ENCODE measurements at places on chromosomes 5 and 9.

DNA sequence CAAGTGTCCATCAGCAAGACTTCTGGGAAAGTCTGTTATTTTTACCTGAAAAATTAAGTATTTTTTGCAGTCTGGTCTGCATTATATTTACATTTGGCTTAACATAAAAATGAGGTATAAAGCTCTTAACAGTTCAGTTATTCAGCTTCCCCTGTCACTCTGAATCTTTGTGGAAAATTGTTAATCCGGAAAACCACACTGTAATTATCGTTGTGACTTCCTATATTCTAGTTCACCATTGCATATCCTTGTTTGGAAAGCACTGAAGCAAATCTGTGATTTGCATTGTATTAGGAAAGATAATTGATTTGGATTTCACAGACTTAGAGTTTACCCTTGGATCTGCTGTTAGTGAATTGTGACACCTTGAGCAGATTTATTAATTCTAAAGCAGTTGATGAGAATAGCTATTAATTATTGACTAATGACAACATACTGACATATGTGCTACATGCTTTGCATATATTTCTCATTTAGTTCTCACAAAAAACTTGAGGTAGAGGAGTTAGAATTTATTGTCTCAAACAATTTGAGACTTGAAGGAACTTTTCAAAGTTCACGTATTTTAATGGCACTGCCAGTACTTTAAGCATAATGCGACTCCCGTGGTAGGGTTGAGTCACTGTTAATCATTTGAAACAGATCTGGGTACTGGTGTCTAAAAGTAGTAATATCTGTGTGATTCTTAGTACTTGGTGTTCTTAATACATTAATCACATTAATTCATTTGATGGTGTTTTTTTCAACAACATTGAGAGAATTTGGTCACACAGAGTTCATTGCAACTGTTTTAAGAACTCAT is 71.8 kb upstream of the LRRC70 start:
- DNase-seq: no peak

DNA sequence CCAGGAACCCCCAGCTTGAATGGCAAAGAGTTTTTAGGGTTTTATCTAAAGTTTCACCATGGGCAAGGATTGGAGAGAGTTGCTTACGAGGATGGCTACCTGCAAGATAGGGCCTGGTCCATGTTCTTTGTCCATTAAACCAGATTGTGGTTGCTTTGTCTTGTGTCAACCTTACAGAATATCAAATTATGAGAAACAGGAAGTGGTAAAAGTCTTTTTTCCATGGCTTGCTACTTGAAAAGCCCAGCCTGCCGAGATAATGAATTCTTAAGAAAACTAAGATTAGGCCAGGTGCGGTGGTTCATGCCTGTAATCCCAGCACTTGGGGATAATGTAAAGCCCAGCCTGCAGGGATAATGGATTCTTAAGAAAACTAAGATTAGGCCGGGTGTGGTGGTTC is 24.4 kb downstream of the ZNF474 start:
- DNase-seq: no peak

DNA sequence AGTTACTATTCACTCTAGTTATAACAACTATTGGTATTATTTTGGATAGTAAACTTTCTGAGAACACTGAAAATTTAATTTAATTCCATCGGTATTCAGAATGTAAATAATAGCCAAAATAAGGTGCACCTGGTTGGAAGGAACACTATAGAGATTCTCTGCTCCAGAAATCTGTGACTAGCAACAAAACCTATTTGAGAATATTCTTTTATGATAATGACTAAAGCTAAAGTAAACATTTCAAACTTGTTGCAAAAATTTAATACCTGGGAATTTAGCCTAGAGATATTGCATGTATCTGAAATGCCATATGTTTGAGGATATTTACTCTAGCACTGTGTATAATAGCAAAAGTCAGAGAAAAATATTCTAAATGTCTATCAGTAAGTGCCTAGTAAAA is 144.1 kb downstream of the PLK2 start:
- no peak for DNase-seq

DNA sequence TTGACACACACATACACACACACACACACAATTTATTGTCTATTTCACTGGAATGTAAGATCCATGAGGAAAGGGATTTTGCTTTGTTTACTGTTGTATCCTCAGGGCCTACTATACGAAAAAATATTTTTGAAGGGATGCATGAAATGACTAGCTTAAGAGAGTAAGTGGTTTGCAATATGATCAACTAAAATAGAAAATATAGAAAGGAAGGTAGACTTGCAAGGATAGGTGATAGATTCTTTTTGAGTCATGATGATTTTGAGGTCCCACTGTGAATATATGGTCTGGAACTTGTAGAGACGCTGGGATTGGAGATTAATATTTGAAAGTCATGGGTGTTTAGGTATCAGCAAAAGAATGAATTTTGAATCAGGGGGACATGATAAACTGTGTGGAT is 28.9 kb upstream of the OTULIN start:
- no peak for DNase-seq

GRCh38 chr5:14937254-14937653 is 65.7 kb upstream of the ANKH start:
- no peak for DNase-seq

- DNase-seq: no peak
Observed at GRCh38 chr5:58258984-58259684, 200.8 kb downstream of the PLK2 start.

GRCh38 chr5:81980598-81981260 is 8.9 kb downstream of the ATG10 start:
- DNase-seq: no peak

GRCh38 chr5:173911623-173912022 is 23.5 kb downstream of the CPEB4 start:
- no peak for DNase-seq

GRCh38 chr5:138932171-138932810 is 57.2 kb upstream of the LRRTM2 start:
- no peak for DNase-seq

GRCh38 chr5:40378396-40379177 is 301.1 kb upstream of the PTGER4 start:
- DNase-seq: no peak

DNA sequence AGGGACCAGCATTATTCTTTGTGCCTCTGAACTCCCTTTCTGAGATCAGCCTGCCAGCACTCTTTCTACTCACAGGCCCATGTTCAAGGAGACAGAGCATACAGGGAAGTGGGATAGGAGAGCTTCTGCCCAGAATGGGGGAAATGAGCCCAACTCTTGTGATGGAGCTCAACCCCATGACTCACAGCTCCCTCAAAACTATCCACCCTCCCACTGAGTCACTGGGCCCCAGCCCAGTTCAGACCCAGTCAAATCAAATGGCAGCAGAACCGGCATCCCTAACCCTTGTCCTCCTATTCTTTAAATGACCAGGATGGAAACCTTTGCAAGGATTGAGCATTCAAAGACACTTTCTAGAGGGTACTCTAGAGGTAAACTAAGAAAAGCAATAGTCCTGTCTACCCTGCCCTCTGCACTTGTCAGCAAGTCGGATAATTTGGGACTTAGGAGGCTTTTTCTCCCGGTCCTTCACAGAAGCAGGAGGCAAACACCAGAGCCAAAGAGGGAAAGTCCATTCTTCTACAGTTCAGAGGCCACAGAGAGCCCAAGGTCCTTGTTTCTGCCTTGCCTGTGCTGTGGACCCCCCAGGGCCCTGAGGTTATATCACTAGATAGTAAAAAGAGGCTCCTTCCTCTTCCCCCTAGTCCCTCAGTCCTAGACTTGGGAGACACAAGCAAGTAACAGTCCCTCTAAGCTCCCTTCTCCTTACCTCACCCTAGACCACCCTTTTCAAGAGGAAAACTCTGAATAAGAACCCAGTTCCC is 3.2 kb downstream of the ATOSB start:
- no peak for DNase-seq

- no peak for DNase-seq
Observed at GRCh38 chr9:79185866-79186265, 385.9 kb upstream of the TLE4 start.

GRCh38 chr9:32092031-32092430 is 292.4 kb upstream of the ACO1 start:
- no peak for DNase-seq

DNA sequence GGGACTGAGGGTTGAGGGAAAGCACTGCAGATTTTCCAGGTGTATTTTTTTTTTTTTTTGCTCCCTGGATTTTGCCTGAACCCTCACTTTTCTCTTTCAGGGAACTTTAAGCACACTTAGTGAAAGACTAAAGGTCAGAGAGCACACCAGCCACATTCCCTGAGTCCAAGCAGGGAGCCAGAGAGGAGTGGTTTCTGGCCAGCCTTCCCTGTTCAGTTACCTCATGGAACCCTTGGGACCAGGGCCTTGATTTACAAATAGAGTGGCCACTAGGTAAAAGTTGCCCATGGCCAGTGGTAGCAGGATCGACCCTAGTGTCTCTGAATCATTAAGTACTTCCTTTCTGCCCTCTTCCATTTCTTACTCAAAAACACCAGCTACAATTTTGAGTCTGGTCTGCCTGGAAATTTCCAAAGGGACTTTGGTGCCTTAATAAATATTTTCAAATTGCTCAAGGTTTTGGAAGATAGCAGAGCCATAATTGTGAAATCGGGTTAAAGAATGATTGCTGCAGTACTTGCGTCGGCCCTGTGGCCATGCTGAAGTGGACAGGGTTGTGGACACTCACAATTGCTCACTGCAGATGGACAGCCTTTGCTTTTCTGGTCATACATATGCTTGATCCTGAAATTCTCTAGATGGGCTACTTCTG is 14.5 kb downstream of the PALM2AKAP2 start:
- no peak for DNase-seq

- peak; percentile 89 for DNase-seq
Observed at GRCh38 chr5:172775326-172776234, 4.6 kb upstream of the DUSP1 start.

DNA sequence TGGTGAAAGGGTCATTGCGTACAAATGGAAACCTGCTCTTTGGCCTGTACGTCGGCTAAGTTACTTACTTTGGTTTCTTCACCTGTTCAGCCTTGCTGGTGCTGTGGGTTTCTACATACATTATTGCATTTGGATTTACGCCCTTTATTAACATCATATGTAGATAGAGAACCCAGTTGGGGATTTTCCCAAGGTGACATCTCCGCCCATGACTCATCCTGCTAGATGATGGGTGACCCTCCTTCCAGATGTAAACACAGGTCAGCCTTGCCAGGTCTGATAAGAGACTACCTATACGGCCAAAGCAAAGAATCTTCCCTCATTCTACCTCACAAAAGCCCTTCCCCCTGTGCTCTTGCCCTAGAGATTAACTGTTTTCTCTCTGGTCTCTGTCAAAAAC is 360.9 kb downstream of the KDM4C start:
- DNase-seq: no peak

DNA sequence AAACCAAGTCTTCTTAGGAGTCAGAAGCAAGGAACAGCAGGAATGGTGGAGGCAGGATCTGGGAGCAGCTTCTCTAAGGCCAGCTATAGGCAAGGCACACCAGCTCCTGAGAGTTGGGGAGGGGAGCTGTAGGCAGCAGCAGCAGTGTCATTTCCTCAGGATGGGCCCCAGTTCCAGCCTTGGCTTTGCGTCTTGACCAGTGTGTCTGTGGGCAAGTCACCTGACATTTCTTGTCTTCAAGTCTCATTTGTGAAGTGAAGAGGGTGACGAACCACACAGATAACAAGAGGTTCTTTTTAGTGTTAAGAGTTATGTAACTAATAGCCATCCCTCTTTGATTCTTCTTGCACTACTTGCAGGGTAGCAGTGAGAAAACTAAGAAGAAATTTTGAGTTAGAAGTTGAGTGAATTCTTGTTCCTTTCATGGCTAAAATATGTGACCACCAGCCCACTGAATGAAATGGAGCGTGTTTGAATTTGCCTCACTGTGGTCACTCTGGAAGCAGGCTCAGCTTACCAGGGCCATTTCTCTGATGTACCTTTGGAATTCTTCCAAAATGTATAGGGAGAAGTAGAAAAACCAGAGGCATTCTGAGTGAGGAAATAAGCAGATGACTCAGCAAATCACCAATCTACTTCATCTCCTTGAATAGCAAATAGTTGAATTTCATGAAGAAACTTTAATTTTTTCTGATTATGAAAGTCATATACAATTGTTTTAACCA is 42.4 kb downstream of the RHOBTB3 start:
- DNase-seq: no peak

GRCh38 chr5:141757402-141757801 is 75.4 kb upstream of the ARAP3 start:
- no peak for DNase-seq

DNA sequence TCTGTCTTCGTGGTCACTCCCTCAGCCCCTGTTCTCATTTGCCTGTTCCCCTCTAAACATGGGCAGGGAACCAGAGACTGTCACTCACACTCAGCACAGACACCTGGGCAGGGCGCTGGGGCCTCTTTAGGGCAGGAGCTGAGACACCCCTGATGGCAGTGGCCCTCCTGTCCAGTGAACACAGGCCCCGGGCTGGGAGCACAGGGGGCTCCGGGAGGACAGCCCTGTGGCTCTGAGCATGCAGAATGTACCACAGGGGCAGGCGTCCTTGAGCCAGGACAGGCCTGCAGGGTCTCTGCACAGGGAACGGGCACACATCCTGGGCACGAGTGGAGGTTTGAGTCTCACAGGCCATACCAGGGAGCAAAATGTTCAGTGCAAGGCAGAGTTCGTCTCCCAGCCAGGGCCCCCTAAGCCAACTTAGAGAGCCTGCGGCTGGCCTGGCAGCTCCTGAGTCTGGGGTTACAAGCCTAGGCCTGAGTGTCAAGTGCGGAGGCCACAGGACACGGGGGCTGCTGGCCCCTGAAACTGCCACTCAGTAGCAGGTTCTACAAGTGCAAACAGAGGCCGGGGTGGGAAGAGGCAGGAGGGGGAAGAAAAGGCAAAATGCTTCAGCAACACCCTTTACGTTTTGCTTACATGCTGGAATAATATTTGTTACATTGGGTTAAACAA is 55.9 kb upstream of the NKD2 start:
- DNase-seq: no peak

DNA sequence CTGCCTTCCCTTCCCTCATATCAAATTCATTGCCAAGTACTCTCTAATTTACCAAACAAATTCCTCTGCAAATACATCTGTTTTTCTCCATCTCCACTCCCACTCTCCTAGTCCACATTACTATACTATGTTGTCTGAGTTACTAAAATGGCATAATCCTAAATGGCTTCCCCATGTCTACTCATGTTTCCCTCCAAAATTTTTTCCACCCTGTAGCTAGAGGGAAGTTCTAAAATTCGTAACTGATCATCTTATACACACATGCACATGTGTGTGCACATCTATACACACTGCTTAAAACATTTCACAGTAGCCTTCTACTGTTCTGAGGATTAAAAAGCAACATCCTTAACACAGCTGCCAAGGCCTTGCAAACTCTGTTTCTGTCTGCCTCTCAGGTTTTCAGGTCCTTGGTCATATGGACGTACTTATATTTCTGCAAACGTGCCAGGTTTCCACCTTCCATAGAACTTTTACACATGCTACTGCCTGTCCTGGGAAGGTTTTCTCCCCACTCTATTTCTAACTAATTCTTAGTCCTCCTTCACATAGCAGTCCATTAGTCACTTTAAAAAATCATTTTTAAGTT is 140.6 kb downstream of the LURAP1L start:
- DNase-seq: no peak

DNA sequence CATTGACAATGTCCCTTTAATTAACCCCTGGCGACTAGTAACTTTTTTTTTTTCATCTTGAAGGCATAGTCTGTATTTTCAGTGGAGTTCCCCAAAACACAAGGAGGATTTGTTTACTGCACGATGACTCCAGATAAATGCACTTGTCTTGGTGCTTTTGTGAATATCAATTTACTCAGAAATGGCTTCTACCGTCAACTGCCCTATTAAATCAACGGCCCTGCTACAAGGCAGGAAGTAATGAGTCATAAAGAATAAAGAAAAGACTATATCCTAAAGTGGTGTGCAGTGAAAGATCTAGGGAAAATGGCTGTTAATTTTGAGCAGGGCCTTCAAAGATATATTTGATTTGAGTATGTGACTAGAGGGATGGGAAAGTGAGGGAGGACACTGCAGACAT is 388.3 kb upstream of the CHD1 start:
- no peak for DNase-seq
